ENCODE measurements at places on chromosomes 5 and 9.
A peak's percentile ranks its signal among the peaks of the same experiment; 100 is the strongest.

GRCh38 chr5:44869928-44870327 lies 61.2 kb downstream of the MRPS30 start:
- DNase-seq, result no peak

DNA sequence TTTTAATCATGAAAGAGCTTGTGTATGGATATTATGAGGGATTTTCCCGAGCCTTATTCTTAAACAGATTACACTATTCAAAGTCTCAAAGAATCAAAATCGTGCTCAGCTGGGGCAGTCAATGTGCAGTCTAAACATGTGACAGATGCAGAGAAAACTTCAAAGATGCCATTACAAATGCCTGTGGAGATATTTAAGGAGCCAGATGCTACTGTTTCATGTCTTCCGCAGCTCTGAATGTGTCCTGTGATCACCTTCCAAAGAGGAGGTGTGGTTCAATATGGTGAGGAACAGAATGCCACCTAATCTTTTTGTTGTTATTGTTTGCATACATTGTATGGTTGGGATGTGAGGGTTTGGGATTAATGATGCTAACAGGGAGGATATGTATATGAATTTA lies 593.3 kb upstream of the ARRDC3 start:
- DNase-seq, result no peak

- peak; percentile 66 for DNase-seq
These were observed 27.9 kb upstream of the CTNNA1 start for GRCh38 chr5:138725153-138725817.

DNA sequence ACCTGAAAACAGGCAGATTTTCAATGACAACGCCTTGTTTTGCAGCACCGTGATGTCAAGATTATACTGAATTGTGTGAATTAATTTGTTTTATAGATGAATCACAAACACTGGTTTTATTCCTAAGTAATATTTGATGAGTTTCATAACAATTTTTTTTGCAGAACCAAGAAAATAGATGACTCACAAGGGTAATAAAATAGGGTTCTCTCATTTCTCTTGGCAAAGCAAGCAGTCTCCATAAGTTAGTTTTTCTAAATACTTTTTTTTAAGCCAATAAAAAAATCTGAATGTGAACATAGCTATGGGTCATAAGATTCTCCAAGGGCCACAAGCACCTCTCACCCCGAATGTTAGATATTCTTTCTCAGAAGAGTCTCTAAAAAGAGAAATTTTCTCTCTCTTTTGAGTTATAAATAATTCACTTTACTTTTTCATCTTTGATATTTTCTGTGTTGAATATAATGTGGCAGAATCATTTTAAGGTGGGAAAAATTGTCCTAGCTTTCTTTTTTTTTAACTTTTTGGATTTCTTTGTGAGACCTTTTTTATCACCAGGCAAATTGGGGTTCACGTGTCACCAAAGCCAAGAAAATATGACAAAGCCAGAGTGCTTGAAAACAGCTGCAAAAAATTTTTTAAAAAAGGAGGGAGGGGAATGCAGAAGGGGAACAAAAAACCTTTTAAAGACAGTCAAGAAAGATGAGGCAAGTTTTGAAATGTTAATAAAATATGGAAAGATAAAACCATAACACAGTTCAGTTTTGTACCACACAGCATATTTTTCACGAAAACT lies 174.6 kb upstream of the DAPK1 start:
- DNase-seq, result no peak

GRCh38 chr5:79454043-79454442 lies 59.9 kb downstream of the HOMER1 start:
- no peak for DNase-seq

DNA sequence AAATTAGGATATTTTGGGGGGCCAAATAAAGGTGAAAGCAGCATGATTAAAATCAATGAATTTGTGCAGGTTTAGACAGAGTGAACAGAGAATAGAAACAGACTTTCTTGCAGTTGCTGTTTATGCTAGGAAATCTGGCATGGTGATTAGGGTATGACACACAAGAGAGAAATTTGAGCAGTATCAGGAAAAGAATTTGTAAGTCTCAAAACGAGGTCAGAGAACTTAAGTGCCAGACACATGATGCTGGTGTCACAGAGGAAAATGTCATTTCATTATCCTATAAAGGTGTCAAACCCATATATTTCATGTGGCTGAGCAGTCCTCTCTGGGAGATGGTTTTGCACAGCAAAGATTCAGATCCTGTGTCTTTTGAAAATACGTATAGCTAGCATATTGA lies 15.7 kb downstream of the LVRN start:
- no peak for DNase-seq

DNA sequence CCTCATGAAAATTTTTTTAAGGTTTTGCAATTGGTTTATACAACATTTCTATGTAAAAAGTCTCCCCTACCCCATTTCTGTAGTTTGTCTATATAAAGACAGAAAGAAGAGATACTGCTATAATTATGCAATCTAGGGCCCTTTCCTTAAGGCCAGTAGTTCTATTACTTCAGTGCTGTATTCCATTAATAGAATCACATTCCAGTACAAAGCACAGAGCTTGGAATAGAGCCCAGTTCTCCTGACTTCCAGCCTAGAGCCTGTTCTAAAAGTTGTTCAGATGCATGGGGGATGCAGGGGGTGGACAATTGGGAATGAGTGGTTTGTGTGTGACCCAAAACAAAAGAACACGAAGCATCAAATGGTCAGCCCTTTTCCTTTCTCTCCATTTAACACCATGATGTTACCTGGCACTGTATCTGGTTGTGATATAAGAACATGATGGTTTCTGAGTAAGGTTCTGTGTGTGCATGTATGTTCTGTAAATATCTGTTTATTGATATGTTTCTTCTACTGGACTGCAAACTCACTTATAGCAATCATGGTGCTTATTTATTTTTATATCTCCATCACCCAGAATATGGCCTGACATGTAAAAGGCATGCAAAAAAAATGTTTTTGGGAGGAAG lies 8.2 kb upstream of the GRAMD2B start:
- no peak for DNase-seq

DNA sequence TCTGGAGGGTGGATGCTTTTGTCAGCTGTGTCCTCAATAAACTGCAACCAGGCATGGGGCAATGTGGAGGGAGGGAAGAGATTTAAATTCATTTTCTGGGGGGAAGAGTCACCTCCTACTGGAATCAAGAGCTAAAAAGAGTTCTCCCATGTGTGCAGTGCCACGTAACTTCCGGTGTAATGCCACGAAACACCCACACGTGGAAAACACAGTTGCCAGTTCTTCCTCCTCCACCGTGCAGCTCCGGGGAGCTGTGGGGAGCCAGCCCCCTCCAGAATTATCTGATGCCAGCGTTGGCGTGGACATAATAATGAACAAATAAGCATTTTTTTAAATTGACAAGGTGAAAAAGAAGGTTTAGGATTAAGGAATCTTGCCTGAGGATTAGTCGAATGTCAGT lies 32.1 kb upstream of the MED10 start:
- DNase-seq, result no peak

DNA sequence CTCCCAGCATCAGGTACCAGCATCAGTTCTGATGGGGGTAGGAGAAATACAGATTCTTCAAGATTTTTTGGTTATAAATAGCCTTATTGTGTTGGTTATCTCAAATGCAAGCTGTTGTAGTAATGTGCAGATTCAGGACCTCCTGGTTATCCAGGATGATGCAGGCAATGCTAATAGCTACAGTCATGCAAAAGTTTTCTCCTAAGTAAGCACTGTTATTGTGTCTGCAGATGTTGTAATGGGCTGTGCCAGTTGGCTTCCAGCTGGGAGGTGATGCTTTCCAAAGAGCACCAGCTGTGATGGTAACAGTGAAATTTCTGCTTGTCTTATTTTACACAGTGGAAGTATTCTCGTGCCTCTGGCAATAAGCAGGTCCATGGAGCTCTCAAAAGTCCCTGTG lies 719.2 kb upstream of the CTNND2 start:
- no peak for DNase-seq

DNA sequence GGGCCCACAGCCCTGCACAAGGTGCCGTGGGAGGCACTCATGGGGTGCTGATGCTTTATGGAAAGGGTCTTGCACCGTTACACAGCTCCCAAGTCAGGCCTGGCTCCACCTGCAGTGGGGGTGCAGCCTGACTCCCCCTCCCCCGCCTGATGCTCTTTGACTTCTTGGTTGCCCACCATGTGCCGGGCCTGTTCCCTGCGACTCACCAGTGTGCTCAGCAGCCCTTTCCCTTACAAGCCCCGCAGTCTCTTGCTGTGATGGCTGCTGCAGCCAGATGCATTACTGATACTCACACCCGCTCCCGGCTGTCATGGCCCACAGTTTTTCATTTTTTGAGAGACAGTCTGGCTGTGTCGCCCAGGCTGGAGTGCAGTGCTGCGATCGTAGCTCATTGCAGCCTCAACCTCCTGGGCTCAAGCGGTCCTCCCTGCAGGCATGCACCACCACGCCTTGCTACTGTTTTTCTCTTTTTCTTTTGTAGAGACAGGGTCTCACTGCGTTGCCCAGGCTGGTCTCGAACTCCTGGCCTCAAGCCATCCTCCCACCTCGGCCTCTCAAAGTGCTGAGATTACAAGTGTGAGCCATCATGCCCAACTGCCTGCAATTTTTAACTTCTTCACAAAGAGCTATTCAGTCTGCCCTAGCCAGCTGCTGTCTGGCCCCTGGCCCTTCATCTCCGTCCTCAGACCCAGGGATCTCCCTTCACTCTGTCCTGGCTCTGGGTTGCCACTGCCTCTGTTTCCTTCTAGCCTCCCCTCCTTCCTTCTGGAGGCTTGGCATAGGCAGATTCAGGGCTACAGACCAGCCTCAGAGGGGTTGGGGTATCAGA lies 109.5 kb downstream of the RXRA start:
- no peak for DNase-seq

- DNase-seq, result no peak
These were observed 28.6 kb upstream of the TNC start for GRCh38 chr9:115146581-115147021.

DNA sequence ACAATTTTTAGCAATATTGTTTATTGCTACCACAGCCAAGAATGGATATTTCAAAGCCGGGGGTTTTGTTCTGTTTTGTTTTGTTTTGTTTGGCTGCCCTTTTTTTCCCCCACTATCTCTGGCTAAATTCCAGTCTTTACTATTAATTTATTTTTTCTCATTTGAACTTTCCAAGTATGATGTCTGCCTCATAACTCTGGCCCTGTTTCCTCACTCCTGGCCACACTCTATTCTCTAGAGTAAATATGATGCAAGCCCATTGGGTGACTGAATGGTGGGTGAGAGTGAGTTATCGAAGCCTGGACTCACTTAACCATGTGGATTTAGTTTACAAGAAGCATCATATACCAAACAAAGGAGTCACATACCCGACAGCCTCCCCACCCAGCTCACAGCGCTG lies 41.9 kb downstream of the WDR36 start:
- no peak for DNase-seq

DNA sequence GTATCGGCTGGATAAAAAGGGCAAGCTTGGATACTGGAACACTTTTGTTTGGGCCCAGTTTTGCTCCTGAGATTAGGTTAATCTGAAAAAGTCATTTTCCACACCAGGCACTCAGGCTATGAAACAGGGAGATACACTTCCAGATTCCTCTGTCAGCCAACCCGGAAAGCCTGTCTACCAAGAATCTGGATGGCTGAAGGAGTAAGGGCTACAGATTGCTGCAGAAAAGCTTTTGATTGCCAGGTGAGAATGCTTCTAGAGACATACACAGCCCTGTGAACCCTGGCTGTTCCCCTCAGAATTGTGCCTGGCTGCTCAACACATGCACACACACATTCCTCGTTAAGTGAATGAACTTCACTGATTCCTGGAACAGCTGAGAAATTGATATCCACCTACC lies 114.4 kb downstream of the PSD2 start:
- DNase-seq, result no peak

GRCh38 chr5:138610918-138611677 lies 35.9 kb upstream of the HSPA9 start:
- DNase-seq, result peak; percentile 69

DNA sequence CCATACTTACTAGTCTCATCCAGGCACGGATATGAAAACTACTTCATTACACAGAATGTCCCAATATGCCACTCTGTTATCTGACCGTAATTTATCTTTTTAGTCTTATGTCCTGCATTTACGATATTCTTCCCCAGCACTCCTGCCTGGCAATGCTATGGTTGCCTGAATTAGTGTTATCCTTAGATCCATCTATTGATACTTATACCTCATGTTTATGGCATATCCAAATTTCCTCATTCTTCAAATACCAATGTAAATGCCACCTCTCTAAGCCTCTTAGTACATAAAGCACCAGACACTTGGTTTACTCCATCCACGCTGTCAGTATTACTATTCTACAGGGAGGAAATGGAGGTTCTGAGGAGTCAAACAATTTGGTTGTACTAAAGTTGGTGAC lies 507.8 kb upstream of the NMUR2 start:
- DNase-seq, result no peak

GRCh38 chr9:3956899-3957298 lies 343.0 kb downstream of the GLIS3 start:
- no peak for DNase-seq

GRCh38 chr5:138503487-138504270 lies 38.4 kb downstream of the EGR1 start:
- peak; percentile 78 for DNase-seq

- DNase-seq, result no peak
These were observed 13.2 kb downstream of the HNRNPH1 start for GRCh38 chr5:179610109-179610902.

DNA sequence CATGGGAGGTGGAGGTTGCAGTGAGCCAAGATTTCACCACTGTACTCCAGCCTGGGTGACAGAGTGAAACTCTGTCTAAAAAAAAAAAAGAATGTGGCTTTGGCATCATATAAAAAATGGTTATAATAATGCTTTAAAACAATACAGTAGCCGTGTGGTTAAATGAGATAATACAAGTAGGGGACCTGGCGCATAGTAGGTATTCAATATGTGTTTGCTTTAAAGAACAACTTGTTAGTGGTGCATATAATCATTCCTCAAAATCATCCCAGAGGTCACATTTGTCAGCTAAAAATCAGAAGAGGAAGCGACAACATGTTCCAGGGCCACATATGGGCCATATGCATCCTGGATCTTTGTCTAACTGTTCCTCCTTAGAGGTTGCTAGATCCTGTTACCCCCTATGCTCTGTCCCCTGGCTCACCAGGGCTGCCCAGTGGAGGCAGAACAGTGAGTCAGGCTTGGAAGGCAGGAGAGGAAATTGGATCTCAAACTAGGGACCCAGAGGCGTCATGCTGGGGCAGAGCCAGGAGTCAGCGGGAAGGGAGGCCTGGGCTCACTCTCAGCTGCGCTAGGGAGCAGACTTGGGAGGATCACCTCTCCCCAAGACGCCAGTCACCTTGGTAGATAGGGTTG lies 27.7 kb downstream of the LHX6 start:
- no peak for DNase-seq

- DNase-seq, result no peak
These were observed 138.5 kb downstream of the SLC24A2 start for GRCh38 chr9:19650312-19650711.

GRCh38 chr5:36696059-36696673 lies 89.8 kb downstream of the SLC1A3 start:
- DNase-seq, result peak; percentile 67

DNA sequence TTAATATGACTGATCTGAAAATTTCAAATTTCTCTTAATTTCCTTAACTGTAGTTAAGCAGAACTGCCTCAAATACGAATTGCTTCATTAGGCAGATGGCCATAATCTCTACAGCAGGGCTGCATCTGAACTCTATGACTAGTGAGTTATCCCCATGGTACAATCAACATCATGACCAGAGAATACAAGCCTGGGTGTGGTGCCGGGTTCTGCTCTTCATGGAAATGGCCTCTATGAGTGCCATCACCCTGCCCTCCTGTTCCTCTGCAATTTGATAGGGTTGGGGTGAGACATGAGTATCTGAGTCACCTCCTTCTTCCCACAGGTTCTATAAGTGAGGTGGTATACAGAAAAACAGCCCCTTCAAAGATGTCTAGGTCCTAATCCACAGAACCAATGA lies 235.9 kb downstream of the AP3B1 start:
- no peak for DNase-seq
